ENCODE measurements at places on chromosomes 1 and 21. TPM values are rescaled to one million over a fixed set of nuclear protein-coding genes. Genes with fewer than 3 reads are reported as not detected.
A peak's percentile ranks its signal among the peaks of the same experiment; 100 is the strongest.

- DNase-seq = no peak
Measured at GRCh38 chr1:204445860-204446412, 34.3 kb upstream of the PPP1R15B start.

GRCh38 chr1:219489636-219490035, 123.3 kb downstream of the ZC3H11B start:
- no peak for DNase-seq

DNA sequence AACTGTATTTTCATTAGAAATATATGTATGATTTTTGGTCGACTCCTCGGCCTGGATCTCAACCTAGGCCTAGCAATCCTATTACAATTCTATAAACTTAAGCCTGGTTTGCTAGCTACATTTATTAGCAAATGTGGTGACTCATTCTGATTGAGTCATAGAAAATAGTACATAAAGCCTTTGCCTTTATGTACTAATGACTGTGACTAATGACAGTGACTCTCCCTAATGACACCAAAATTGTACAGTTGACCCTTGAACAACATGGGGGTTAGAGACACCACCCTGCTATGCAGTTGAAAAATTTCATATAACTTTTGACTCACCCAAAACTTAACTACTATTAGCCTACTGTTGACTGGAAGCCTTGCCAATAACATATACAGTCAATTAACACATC, 78.9 kb downstream of the CLEC20A start:
- no peak for DNase-seq

- peak; percentile 31 for DNase-seq
Measured at GRCh38 chr1:65431111-65431705, 10.7 kb downstream of the LEPR start.

DNA sequence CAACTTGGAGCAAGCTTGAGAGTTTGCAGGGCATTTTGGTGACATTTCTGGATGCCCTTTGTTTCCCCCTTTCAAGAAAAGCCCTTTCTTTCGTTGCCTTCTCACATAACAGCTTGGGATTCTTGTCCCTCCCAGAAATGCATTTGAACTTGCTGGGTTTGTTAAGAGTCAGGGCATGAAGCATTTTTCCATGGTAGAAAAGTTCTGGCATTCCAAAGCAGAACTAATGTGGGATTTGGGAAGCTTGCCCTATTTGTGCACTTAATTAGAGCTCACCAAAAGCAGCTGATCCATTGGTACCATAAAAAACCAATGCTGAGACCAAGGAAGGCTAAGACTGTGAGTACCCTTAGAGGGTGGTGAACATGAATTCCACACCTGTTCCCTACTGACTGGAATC, 99.8 kb upstream of the HOOK1 start:
- no peak for DNase-seq

GRCh38 chr1:211951856-211952255, 83.5 kb downstream of the INTS7 start:
- no peak for DNase-seq

GRCh38 chr1:205986292-205986691, 16.9 kb downstream of the RAB7B start:
- DNase-seq = no peak

- DNase-seq = no peak
Measured at GRCh38 chr1:46804027-46804889, 5.4 kb downstream of the CYP4B1 start.

DNA sequence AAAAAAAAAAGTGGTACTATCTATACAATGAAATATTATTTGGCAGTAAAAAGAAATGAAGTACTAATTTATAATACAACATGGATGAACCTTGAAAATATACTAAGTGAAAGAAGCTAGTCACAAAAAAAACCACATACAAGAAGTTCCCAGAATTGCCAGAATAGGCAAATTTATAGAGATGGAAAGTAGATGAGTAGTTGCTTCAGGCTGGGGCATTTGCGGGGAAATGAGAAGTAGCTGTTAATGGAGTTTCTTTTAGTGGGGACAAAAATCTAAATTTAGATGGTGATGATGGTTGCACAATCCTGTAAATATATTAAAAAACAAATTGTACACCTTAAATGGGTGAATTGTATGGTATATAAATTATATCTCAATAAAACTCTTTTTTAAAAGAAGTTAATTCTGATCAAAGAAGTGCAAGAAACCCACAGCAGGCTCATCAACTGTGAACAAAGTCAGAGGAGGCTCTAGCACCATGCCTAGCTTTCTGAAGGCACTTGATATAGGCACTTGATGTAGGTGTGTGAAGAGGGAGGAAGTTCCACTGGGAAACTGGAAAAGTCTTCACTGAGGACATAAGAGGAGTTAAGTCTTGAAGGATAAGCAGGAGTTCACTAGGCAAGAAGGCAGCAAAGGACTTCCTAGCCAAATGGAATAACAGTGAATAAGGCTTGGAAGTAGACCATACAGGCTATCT, 52.5 kb downstream of the DMAP1 start:
- DNase-seq = no peak

GRCh38 chr1:112515311-112516009, 6.7 kb downstream of the WNT2B start:
- no peak for DNase-seq

GRCh38 chr1:19869929-19870328, 12.3 kb upstream of the OTUD3 start:
- no peak for DNase-seq

GRCh38 chr1:5814046-5814619, 178.1 kb downstream of the NPHP4 start:
- DNase-seq = no peak

DNA sequence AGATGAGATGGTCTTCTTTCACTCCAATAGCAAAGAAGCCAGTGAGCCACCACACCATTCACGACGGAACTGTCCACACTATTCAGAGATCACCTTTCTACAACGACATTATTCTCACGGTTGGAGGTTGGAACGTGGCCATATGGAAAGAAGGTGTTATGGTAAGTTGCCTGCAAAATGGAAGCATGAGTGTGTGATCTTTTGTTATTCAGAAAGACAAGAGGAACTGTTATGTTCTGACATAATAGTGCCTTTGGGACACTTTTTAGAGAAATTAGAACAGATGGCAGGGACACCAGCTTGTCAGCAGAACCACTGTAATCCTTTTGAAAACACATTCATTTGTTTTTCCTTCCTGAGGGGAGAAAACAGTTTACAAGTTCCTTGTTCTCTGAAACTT, 75.8 kb upstream of the MCOLN3 start:
- DNase-seq = no peak

GRCh38 chr1:206703661-206704060, 19.0 kb downstream of the MAPKAPK2 start:
- DNase-seq = no peak

- no peak for DNase-seq
Measured at GRCh38 chr1:75131565-75132241, 2.5 kb upstream of the LHX8 start.

DNA sequence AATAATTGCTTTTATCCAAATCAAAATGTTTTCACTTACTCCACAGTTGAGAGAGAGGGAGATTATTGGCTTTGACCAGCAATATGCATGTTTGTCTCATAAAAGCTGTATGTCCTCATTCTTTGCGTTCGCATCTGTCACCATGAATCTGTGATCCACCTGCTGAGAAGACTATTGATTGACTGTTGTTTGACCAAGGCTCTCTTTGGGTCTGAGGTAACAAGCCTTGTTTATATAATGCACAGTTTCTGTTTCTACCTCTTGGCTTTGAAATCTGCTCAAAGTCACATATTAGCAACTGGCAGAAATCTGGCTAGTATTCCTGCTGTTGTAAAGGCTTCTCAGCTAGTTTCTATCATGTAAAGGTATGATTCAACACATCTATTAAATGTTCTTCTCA, 157.0 kb downstream of the LYPLAL1 start:
- no peak for DNase-seq

DNA sequence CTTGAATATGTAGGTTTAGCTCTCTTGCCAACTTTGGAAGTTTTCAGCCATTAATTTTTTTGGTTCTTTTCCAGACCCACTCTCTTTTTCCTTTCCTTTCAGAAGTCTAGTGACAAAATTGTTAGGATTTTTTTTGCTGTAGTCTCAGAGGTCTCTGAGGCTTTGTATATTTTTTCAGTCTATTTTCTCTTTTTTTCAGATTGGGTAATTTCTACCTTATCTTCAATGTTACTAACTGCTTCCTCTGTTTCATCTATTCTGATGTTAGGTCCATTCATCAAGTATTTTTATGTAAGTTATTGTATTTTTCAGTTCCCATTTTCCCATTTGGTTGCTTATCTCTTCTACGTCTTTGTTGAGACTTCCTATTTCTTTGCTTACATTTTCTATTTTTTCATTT, 15.7 kb downstream of the RGS2 start:
- no peak for DNase-seq

- DNase-seq = no peak
Measured at GRCh38 chr1:154497026-154497806, 4.8 kb upstream of the TDRD10 start.

- peak; percentile 67 for DNase-seq
Measured at GRCh38 chr1:58162952-58163550, 383.5 kb downstream of the OMA1 start.

GRCh38 chr1:222057162-222057561, 315.3 kb upstream of the DUSP10 start:
- no peak for DNase-seq

- DNase-seq = no peak
Measured at GRCh38 chr1:244970236-244970743, 105.9 kb upstream of the HNRNPU start.

DNA sequence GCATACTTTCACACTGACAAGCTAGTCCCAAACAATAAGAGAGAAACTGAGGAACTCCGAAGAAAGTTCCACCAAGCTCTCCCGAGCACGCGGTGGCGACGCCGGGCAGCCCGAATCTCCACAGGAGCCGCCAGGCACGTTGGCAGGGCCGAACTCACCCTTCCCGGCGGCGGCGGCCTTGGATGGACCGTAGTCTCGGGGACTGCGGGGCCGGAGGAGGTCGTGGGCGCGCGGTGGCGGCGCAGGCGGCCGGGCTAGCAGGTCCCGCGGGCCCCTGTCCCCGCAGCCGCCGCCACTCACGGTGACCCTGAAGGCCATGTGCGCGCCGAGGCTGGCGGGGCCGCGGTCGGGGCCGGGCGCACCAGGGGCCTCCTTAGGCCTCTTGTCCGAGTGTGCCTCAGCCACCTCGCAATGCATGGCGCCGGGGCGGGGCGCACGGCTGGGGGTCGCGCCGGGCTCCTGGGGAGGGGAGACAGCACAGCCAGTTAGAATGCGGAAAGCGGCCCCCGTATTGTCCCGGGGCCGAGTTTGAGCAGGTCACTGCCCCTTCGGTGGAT, 1.2 kb downstream of the GLIS1 start:
- DNase-seq = no peak

GRCh38 chr1:94087193-94087592, 33.8 kb downstream of the ABCA4 start:
- no peak for DNase-seq

DNA sequence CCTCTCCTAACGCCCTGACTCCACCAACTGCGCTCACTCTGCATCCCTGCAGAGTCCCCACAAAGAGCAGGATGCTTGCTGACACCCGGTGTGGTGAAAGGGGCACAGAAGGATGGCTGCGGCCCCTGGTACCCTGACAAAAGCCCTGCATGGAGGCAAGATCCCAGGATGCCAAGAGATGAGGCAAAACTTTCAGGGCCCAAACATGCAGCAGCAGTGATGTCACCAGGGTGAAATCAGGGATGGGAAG, 36.6 kb downstream of the SLC9A1 start:
- no peak for DNase-seq

GRCh38 chr1:18633422-18634155, 2.9 kb downstream of the PAX7 start:
- DNase-seq = no peak

GRCh38 chr1:12410351-12410750, 180.5 kb downstream of the VPS13D start:
- no peak for DNase-seq

GRCh38 chr1:220708936-220709801, 19.0 kb downstream of the C1orf115 start:
- no peak for DNase-seq

DNA sequence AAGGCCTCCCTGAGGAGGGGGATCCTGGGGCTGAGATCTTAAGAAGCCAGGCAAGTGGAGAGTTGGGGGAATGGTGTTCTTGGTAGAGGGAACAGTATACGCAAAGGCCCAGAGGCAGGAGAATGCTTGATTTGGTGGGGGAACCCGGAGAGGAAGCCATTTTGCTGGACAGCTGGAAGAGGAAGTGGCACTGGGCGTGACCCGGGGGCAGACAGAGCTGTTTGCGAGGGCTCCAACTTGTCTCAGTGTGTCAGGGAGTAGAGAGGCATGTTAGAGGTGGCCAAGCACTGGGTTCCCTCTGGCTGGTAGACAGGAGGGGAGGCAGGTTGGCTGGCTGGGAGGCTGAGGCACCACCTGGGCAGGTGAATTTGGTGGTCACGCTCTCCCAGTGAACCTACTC, 96.3 kb upstream of the ACTL8 start:
- DNase-seq = no peak

- no peak for DNase-seq
Measured at GRCh38 chr1:234647758-234648157, 37.8 kb upstream of the IRF2BP2 start.

DNA sequence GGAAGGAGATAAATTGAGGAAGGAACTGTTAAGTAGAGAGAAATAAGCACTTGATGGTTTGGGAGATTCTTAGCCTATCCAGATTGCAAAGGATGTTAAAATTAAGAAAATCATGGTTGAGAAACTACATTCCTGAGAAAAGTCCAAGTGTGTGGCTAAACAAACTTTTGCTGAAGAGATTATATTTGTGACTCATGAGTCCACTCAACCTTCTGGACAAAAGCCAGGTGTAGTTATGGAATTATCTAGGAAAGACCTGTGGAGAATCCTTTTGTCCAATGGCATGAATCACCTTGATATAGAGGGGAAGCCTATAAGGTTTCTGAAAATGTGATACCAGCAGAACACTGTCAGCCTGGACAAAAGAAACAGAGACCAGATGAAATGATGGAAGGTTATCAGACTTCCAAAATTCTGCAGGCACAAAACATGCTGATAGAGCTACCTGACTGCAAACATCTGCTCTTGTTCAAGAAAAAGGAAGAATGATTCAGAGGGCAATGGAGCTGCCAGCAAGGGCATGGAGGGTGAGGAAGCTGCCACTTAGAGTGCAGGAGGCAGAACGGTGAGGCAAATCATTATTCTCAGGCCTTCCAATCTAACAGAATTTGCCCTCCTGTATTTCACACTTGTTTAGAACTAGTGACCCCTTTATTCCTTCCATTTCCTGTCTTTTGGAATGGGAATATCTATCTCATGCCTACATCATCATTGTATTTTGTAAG, 300.6 kb upstream of the PRMT6 start:
- DNase-seq = no peak

GRCh38 chr1:42657201-42657600, 1.0 kb upstream of the PPIH start:
- DNase-seq = no peak

Gene ATP1A4
- 0.15 TPM for polyA plus RNA-seq

Gene OR2T33
- polyA plus RNA-seq = not detected

Gene TRAF3IP3
- 3.5 TPM for polyA plus RNA-seq

Gene SMYD2
- polyA plus RNA-seq = 78.2 TPM

Gene TBX19
- 5.6 TPM for polyA plus RNA-seq

Gene FCAMR
- 0.10 TPM for polyA plus RNA-seq

Gene NTPCR
- polyA plus RNA-seq = 66.7 TPM

Gene GJB3
- polyA plus RNA-seq = 0.21 TPM

Gene AADACL4
- polyA plus RNA-seq = not detected

Gene RIMKLA
- 0.73 TPM for polyA plus RNA-seq

Gene NBPF9
- 44.8 TPM for polyA plus RNA-seq

Gene HES3
- not detected for polyA plus RNA-seq

Gene CD101
- 2.3 TPM for polyA plus RNA-seq

Gene TCHH
- polyA plus RNA-seq = 0.06 TPM

Measured in right lung (tissue), 10 donors.